ENCODE measurements at places on chromosomes 5 and 9.

DNA sequence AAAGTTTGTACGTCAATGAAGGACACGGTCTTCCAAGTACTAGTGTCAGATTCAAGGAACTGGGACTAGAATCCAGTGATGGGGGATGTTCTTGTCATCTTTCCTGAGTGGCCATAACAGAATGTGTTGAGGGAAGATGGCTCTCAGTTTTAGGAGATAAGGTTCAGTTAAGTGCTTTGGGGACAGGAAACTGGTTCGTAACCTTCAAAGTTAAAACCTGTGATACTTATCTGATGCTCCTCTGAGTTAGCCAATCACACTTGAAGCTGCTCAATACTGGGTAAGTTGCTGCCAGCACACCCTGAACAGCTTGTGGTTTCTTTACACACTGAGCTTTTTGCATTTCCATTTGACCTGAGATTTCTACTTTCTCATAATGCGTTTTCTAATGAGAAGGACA, 64.4 kb downstream of the PIK3R1 start:
- DNase-seq, result no peak

DNA sequence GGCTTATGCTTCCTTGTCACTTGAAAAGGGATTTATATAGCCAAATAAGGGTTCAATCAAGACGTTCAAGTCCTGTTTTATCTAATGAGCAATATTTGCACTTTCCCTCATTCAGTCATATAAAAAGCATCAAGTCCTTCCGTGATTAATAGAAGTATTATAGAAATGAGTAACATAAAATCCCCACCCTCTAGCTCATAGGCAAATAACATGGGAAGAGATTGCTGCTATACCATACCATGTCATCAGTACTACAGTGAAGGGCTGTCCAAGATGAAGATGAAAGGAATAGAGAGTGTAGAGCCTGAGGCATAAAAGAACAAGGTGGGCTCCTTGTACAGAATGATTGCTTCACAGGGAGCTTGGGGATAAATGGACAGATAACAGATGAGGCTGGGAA, 20.4 kb upstream of the PAPPA start:
- DNase-seq, result no peak

DNA sequence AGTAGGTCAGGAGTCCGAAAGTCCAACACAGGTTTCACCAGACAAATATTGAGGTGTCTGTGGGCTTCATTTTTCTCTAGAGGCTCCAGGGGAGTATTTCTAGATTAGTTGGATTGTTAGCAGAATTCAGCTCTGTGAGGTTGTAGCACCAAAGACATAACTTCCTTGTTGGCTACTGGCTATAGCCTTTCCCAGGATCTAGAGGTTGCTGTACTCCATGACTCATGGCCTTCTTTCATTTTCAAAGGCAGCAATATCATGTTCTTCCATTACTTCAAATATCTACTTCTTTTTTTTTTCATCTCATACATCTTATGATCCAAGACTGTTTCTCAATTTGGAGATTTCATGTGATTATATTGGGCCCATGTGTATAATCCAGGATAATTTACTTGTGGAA, 404.0 kb upstream of the FAM174A start:
- no peak for DNase-seq

DNA sequence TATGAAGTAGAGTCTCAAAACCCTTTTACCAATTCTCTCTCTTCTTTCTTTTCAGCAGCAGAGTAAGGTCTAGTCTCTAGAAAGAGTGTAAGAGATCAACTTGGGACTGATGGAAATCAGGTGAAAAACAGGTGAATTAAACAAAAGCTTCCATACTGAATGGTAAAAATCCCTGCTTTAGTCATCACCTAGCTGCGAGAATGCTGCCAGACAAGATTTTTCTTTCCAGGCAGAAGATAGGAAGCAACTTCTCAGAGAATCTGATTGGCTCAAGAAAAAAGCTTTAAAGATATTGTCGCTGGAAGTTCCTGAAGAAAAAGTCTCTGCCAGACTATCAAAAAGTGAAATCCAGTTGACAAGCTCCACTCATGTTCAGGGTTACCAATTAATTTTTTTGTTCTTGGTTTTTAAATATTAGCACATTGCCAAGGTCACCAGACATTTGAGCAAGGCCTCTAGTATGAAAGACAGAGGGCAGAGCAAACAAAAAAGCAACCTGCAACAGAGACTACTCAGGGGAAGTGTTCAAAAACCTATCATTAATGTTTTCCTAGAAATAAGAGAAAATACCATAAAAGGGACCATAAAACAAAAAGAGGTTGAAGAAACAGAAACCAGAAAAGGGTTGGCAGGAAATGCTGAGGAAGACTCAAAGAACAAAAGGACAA, 9.3 kb downstream of the CDO1 start:
- no peak for DNase-seq

- DNase-seq, result peak; percentile 60
These were observed 135.4 kb downstream of the WDR41 start for GRCh38 chr5:77356740-77357139.

DNA sequence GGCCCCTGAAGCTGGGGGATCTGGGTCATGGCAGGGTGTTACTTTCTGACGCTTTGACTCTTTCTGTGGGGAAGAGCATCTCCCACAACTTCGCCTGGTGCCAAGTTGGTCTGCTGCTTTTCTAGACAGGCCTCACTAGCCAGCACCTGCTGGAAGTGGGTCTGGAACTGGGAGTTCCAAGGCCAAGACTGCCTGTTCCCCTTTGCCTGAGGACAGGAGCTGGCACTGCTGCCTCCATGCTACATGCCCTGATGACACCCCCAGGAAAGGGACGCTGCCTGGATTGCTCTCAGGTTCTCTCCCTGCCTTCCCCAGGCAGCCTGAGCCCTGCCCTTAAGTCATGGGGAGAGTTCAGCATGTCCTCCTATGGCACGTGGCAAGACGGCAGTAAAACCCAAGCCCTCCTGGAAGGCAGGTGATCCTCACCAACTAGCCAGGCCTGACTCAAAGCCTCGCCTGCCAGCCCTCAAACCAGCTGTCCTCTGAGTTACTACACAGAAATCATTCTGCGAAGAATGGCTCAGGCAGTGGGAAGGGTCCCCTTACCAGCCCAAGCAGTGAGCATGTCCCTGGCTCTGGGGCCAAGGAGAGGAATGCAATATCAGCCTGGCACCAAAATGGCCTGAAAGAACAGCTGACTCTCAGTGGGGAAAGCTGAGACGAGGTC, 35.8 kb downstream of the SEC61B start:
- DNase-seq, result no peak

- DNase-seq, result no peak
These were observed 274.2 kb upstream of the SMC2 start for GRCh38 chr9:103819936-103820335.

DNA sequence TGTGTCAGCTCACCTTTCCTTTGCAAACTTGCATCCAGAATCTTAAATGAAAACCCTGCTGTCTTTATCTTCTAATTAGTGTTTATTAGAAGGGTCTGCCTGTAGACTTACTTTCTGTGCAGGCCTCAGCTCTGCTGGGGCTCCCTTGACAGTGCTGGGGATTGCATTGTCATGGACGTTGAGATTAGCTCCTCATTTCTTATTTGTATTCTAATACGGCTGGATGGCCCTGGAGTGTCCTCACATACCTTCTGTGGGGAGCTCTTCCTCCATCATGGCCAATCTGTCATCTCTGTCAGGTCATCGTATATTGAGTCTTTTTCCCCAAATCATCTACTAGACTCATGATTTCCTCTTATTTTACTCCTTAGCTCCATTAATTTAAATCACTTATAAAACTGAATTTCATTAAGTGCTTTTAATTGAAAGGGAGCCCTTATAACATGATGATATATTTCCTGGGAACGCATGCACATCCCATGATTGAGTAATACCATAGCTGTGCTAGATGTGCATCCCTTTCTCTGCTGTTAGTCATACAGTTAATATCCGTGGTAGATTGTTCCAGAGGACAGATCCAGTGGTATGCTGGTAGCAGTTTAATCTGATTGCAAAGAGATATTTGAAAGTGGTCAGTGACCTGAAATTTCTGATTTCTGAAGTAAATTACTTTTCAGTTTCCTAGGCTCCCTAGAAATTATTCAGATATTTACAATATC, 61.6 kb downstream of the ICE1 start:
- DNase-seq, result no peak

DNA sequence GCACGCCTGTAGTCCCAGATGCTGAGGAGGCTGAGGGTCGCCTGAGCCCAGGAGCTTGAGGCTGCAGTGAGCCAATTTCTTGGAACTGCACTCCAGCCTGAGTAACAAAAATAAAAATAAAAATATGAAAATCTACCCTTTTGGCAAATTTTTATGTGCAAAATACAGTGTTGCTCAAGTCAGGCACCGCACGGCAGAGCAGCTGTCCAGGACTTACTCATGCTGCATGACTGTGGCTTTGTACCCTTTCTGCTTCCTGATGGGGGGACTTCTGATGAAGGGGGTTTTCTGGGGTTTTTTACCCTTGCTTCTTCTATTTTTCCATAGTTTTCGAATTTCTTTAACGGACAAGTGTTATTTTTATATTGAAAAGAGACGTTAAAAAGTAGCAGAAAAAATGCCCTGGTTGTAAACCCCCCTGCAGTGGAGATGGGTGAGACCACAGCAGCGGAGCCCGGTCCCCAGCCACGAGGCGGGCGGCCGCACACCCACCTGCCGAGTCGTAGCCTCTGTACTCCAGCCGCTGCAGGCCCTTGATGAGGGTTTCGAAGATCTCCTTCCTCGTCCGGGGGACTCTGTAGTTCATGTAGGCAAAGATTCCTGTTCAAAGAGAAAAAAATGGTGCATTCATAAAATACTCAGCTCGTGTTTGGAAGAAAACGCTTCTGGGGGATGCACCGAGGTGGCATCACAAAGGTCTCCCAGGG, 15.0 kb downstream of the GFPT2 start:
- DNase-seq, result no peak

- DNase-seq, result no peak
These were observed 167.3 kb downstream of the MUSK start for GRCh38 chr9:110835859-110836271.

DNA sequence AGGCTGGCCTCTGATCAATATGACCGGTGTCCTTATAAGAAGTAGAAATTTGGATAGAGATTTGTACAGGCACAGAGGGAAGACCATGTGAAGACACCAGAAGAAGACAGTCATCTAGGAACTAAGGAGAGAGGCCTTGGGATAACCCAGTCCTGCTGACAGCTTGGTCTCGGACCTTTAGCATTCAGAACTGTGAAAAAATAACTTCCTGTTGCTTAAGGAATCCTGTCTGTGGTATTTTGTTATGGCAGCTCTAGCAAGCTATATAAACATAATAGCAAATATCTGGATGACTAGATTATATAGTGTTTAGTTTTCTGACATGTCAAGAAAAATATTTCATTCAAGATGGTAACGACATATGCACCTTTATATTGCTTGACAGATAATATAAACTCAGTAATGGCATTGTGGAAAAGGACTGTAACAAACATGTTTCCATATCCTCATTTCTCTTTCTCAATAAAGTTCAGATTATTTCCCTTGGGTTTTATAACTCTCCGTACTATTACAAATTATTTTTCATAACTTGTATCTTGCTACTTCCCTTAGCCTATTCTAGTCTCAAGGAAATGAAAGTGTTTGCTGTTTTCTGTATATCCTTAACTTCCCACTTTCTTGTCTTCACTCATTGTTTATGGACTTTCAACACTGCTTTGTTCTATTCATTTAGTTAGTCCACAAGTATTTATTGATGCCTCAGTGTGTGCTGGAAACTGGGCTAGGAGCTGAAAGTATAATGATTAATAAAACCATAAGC, 62.4 kb downstream of the KIAA1958 start:
- DNase-seq, result no peak

- no peak for DNase-seq
These were observed 38.6 kb downstream of the SAXO1 start for GRCh38 chr9:18994263-18994916.

DNA sequence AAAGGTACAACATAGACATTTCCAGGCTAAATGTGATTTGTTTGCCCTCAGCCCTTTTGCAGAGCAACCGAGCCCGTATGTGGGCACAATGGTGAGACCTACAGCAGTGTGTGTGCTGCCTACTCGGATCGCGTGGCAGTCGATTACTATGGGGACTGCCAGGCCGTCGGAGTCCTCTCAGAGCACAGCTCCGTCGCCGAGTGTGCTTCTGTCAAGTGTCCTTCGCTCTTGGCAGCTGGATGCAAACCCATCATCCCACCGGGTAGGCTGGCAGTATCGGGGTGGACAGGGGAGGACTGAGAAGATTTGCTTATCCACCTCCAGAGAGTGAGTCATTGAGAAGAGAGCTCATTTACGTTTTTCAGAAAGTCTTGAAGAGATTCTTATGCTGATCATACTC, 17.8 kb upstream of the GLIPR2 start:
- no peak for DNase-seq

DNA sequence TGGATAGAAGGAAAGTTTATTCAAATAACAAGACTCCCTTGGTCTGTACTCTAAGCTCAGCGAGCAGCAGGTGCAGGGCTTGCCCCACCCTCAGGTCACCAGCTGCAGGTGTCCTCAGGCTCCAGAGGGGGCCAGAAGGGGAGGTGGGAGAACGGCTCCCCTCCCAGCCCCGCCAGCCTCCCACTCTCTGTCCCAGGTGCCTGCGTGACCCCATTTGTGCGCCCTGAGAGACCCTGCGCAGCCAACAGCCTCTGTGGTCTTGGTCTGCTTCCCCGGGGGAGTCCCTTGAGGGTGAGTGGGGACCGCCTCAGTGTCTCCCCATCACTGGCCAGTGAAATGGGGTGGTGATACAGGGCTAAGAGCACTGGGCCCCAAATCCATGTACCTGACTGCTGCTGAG, 62.3 kb upstream of the STXBP1 start:
- no peak for DNase-seq

DNA sequence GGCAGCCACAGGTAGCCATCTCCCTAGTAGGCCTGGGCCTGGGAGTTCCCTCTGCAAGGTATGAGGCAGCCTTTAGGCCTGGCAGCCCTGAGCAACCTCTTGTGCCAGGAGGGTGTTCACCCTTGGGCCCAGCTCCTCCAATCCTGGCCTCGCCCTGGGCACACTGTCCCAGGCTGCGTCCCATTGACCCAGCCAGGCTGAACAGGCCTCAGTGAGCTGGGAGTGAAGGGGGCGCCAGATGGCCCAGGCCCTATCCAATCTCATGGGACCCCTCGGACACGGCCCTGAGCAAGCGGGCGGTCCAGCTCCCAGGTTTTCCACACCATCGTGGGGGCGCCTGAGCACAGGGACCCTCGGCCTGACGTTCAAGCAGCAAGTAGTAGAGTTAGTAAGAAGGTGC, 14.5 kb downstream of the SH3GLB2 start:
- no peak for DNase-seq

GRCh38 chr9:36151316-36152210, 15.0 kb downstream of the GLIPR2 start:
- peak; percentile 74 for DNase-seq

DNA sequence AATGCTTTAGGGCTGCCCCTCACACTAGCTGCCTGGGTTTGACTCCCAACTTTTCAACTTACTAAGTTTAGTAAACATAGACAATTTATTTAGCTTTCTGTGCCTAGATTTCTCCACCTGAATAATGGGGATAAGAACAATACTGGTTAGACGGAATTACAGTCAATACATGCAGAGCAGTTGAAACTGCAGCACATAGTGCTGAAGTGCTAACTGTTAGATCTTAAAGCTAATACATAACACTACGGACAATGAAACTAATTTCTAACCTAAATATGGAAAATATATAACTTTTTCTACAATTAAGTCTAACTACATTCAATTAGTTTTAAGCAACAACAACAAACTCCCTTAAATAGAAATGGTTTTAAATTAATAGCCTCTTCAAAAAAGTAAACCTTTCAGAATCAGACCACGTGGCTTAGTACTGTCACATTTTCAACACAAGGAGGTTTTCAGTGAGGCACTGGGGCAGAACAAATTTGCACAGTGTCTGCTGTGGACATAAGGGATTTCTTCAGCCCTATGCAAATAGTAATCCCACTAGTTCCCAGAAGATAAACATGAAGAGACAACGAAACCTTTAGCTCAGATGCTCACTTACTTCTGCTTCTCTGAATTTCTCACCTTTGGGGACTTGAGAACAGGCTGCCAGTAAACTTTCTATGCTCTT, 293.4 kb downstream of the EDIL3 start:
- no peak for DNase-seq
